ENCODE measurements at places on chromosomes 13 and 19.

GRCh38 chr19:13398780-13399726 is 107.2 kb downstream of the CACNA1A start:
- no peak for DNase-seq

DNA sequence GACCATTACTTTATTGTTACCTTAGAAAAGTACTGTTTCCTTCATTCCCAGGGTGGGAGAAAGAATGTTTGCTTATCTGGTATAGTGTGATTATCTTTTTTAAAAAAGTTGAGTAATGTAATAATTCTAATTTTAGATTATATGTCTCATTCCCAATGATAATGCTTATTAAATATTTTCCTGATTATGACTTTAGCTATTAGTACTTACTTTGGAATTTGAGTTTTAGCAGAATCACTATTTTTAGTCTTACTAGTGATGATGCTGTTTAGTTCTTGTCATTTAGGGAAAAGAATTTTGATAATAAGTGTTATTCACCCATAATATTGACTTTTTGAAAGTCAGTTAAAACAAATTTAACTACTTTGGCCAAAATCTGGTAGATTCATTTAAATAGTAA is 95.2 kb downstream of the FRY start:
- no peak for DNase-seq

GRCh38 chr19:47700934-47701716 is 12.1 kb upstream of the EHD2 start:
- DNase-seq: no peak

GRCh38 chr13:67076378-67076777 is 153.8 kb downstream of the PCDH9 start:
- DNase-seq: no peak

DNA sequence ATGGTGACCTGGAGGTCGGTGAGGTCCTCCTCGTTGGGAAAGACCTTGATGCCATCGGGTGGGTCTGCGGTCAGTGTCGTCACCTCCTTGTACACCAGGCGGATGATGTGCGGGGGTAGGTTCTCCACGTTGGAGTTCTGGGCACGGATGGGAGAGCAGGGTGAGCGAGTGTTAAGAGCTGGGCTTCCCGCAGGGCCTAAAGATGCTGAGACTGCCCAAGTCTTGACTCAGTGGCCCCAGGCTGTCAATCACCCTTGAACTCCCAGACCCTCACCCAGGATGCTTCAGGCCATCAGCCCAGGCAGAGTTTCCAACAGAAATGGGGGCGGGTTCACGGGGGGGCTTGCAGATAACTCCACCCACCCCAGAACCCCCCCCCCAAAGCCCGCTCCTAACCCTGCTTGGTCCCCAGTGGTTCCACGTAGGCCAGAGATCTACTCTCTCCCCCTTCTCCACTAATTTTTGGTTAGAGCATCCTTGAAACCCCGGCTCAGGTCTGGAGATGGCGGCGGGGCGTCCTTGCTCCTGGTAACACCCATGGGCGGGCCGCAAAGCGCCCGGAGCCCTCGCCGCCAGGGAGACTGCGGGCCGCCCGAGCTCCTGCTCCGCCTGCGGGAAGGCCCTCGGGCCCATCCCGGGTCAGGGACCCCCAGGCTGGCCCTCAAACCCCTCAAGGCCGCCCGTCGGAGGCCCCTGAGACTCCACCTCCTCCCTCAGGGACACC is 600 bp downstream of the UBE2S start:
- DNase-seq: peak; percentile 84

DNA sequence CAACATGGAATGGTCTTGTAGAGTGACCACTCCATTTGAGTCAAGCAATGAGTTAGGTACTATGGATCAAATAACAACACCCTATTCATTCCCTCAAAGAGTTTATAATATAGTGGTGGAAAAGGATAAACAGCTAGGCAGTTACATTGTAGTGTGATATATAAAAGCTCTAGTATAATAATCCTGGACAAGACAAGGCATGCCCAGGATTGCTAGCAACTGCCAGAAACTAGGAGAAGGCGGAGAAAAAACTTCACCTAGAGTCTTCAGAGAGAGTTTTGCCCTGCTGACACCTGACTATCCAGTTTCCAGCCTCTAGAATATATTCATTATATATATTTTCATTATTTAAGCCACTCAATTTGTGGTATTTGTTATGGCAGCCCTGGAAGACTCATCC is 530.6 kb downstream of the KLF12 start:
- DNase-seq: no peak

DNA sequence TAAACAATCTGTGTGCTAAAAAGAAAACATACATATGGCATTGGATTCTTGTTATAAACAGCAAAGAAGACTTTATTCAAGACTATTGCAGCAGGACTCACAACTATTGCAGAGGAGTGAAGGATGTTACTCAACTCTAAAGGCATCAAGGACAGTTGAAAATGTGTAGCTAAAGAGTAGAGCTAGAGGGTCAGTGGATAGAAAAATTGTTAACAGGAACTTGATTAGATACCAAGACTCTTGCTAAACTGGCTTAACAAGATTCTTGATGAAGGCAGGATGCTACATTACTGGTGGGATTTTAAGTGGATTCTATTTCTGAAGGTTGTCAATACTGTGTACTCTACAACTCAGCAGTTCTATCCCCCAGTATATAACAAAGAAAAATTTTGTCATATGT is 1183.3 kb downstream of the SLITRK1 start:
- DNase-seq: no peak

GRCh38 chr13:45934283-45934682 is 82.7 kb upstream of the SIAH3 start:
- DNase-seq: no peak

DNA sequence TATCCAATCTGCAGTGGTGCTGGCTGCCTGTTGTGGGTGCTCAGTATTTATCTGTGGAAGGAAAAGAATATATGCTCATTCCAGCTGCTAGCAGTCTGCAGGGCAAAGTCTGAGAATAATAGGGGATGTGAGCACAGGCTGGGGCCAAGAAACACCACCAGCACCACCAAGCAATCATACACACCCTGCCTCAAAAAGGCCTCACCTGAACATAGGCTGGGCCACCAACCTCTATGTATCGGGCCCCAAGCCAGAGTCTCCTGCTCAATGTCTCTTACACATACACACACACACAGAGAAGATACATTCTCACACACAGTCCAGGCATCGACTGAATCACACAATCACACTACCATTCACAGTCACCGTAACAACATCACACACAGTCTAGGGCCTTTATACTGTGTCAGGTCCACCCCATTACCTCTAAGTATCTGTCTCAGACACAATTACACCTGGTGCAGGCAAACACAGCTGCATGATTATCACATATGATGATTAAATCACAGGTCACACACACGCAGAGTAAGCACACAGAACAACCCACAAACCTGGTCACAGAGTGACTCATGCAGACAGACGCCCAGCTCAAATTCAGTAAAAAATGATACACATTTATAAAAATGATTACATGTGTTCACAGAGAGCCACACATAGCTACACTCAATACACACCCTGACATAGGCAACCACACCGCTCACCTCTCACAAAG is 1.3 kb upstream of the ZSCAN22 start:
- no peak for DNase-seq

GRCh38 chr13:98225036-98225940 is 48.2 kb upstream of the RNF113B start:
- no peak for DNase-seq

GRCh38 chr13:66275416-66275815 is 954.7 kb downstream of the PCDH9 start:
- no peak for DNase-seq

GRCh38 chr19:45601115-45601514 is 897 bp downstream of the GPR4 start:
- no peak for DNase-seq

DNA sequence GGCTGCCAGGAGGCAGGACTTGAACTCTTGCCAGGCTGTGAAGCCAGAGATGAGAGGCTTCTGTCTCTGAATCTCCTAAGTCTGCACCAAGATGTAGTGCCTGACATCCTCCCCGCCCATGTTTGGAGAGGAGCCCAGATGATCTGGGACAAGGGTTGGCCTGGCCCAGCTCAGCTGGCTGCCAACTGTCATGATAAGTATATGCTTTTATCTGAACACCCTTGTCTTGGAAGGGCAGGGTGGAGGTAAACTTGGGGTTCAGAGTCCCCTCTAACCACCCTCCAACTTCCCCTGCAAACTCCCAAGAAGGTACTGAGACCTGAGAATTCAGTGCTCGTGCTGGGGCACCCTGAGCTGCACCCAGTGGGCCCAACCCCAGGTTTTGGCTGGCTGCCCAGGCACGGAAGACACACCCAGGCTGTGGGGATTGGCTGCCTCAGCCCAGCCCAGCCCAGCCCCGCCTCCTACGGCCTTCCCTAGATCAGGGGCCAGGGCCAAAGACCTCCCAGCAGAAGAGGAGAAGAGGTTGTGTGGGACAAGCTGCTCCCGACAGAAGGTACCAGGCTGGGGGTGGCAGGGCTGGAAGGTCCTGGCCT is at the start of gene CYP4F12:
Gene CYP4F12, plus strand, starts transcription at position 508 of the 596 bp plus-strand sequence. CDS start 443 bp downstream, outside the sequence.
- peak; percentile 53 for DNase-seq

DNA sequence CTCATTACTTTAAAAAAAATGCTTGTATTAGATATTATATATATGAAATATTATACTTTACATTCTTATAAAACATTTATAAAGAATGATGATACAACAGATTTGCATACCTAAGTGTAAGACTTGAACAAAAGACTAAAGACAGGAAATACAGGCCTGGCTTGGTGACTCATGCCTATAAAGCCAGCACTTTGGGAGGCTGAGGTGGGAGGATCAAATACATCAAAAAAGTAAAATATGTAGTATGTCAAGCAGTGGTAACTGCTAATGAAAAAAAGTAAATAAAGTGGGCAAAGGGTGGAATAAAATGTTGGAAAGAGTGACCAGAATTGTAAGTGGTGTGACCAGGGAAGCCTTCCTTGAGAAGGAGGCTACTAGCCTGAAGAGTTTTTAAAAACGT is 133.7 kb downstream of the GGACT start:
- DNase-seq: no peak

GRCh38 chr13:104586051-104586746 is 1520.0 kb upstream of the SLC10A2 start:
- DNase-seq: no peak

- DNase-seq: no peak
Observed at GRCh38 chr13:106927421-106927820, 359.5 kb upstream of the ARGLU1 start.

DNA sequence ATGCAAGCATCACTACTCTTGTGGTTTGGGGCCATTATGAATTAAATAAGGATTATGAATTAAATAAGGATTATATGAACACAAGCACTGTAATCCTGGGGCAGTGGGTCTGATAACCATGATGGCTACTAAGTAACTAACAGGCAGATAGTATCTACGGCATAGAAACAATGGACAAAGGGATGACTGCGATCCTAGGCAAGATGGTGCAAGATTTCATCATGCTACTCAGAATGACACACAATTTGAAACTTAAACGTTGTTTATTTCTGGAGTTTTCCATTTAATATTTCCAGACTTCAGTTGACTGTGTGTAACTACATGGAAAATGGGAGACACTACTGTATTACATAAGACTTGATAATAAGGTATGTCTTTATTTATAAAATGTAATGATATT is 15.1 kb downstream of the KCNRG start:
- no peak for DNase-seq

DNA sequence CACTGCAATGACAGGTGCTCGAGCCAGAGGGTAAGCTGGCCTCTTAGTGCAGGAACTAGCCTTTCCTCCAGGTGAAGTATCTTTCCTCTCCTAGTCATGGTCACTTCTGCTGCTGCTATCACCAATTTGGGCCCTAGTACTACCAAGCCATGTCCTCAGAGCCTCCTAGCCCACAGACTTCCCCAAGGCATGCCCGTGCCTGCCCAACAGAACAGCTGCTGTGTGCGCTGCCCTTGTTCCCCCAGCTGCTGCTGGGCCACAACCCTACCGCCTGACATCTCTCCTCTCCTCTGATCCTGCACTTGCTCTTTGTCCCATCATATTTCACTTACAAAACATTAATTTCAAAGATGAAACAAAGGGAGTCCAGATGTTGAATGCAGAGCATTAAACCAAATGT is 168.5 kb upstream of the FREM2 start:
- DNase-seq: no peak

DNA sequence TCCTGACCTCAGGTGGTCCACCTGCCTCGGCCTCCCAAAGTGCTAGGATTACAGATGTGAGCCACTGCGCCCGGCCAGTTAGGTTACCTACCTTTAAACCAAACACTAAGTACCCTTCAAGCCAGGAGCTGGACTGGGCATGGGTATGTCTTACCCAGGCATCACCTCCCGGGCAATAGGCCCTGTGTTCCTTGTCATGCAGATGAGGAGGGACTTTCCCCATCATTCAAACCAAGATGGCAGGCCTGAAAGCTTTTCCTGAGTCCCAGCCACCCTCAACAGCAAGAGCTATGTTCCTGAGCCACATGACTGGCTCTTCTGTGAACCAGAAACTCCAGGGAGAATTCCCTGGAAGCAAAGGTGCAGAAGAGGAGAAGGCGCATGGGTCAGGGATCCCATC is 9.5 kb downstream of the RAB8A start:
- DNase-seq: no peak

All from activated CD4-positive, alpha-beta T cell treated with anti-CD3 and anti-CD28 coated beads, Interleukin-2, amount 10 ng/mL, durations not matched to agents 24 days and 14 days (primary cell).